Breast epithelium (tissue), 4 donors: ENCODE measurements at places on chromosomes 7 and 10. TPM values are rescaled to one million over a fixed set of nuclear protein-coding genes. Genes with fewer than 3 reads are reported as not detected.

The WIPF3 gene
- total RNA-seq, result 0.16 TPM

The PKD2L1 gene
- 1.5 TPM for total RNA-seq

The MMP21 gene
- 0.59 TPM for total RNA-seq

The DPP6 gene
- 0.98 TPM for total RNA-seq

The OR2A1 gene
- total RNA-seq, result 0.33 TPM

The GLUD1 gene
- 171 TPM for total RNA-seq

The ACSM6 gene
- not detected for total RNA-seq

The TAC1 gene
- 0.32 TPM for total RNA-seq

The TMEM273 gene
- 29.8 TPM for total RNA-seq

The NPY4R gene
- total RNA-seq, result not detected

The CHST15 gene
- total RNA-seq, result 57.8 TPM

The LHFPL3 gene
- total RNA-seq, result not detected

The KMT2E gene
- 88.2 TPM for total RNA-seq

The LMBR1 gene
- total RNA-seq, result 69.0 TPM

The GATAD1 gene
- total RNA-seq, result 74.9 TPM
